ENCODE measurements at places on chromosomes 7 and 10.
A peak's percentile ranks its signal among the peaks of the same experiment; 100 is the strongest.

- DNase-seq, result no peak
These were observed 5.6 kb upstream of the CYP3A4 start for GRCh38 chr7:99789441-99790070.

- no peak for DNase-seq
These were observed 89.3 kb downstream of the MAD1L1 start for GRCh38 chr7:2143450-2143849.

DNA sequence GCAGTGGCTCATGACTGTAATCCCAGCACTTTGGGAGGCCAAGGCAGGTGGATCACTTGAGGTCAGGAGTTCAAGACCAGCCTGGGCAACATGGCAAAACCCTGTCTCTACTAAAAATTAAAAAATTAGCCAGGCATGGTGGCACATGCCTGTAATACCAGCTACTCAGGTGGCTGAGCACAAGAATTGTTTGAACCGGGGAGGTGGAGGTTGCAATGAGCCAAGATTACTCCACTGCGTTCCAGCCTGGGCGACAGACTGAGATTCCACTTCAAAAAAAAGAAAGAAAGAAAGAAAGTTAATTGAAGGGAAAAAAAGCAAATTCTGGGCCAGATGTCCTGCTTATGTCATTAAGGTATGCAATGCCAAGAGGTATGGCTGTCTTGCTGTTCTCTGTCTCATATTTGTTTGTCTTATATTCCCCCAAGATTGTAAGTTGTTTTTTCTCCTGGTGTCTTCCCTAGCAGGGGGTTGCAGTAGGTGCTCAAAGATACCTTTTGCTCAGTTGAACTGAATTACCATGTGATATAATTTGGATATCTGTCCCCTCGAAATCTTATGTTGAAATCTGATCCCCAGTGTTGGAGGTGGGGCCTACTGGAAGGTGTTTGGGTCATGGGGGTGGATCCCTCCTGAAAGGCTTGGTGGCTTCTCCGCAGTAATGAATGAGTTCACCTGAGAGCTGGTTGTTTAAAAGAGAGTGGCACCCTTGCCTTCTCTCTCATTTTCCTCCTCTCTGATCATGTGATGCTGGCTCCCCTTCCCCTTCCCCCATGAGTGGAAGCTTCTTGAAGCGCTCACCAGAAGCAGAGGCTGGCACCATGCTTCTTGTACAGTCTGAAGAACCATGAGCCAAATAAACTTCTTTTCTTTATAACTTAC is 60.9 kb downstream of the MYOF start:
- no peak for DNase-seq

GRCh38 chr10:43980313-43980712 is 331.6 kb upstream of the ZNF32 start:
- DNase-seq, result no peak

- DNase-seq, result no peak
These were observed 69.8 kb upstream of the DNAJB12 start for GRCh38 chr10:72424561-72424960.

DNA sequence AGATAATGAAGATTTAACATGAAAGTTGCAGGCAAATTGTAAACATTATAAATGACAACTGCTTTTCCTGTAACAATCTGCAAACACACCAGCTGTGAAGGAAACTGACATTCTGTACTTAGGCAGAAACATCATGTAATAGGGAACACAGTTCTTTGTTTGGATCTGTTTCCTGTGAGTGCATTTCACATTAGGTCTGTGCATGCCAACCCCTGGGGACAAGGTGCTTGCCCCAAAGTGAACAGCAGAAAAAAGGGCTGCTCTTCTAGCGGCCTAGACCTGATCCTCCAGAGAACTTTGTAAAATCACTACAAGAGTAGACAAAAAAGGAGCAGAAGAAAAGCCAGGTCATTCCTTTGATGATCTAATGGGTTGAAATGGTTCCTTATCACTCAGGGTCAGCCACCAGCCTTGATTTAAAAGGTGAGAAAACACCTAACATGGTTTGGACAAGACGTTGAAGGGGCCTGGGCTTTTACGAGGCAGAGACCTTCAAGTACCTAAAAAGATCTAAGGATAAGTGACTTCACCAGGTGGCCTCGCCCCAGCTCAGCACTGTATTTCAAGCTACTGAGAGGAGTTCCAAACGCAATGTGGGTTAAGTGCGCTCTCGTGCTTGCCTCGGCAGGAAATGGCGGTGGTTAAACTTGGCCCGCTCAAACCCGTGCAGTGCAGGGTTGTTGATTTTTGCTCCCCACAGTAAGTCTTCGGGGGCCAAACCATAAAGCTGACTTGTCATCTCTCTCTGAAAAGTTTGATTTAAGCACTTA is 249.7 kb downstream of the CREB5 start:
- no peak for DNase-seq

GRCh38 chr7:106871793-106872571 is 6.9 kb downstream of the PIK3CG start:
- DNase-seq, result no peak

GRCh38 chr7:16921644-16922257 is 40.0 kb upstream of the AGR3 start:
- DNase-seq, result peak; percentile 3

DNA sequence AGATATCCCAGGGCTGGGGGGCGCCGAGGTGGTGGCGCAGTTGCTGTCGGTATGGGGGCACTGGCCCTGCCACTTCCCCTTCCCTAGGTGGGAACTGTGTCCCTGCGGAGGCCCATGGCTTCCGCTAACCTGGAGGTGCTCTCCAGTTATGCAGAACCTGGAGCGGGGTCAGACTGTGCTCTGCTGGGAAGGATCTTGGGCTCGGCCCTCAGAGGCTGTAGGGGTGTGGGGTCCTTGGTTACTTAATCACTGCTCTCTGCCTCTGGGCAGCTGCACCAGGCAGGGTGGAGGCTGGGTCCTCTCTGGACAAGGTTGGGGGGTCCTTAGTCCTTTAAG is 2.4 kb downstream of the BRI3 start:
- DNase-seq, result no peak

GRCh38 chr7:122300956-122301833 is 3.4 kb downstream of the FEZF1 start:
- DNase-seq, result no peak

GRCh38 chr7:105122619-105123018 is 108.6 kb downstream of the KMT2E start:
- DNase-seq, result no peak

- no peak for DNase-seq
These were observed 991 bp downstream of the SEMA4G start for GRCh38 chr10:100970076-100970913.

- no peak for DNase-seq
These were observed 15.5 kb downstream of the CTTNBP2 start for GRCh38 chr7:117857718-117858117.

DNA sequence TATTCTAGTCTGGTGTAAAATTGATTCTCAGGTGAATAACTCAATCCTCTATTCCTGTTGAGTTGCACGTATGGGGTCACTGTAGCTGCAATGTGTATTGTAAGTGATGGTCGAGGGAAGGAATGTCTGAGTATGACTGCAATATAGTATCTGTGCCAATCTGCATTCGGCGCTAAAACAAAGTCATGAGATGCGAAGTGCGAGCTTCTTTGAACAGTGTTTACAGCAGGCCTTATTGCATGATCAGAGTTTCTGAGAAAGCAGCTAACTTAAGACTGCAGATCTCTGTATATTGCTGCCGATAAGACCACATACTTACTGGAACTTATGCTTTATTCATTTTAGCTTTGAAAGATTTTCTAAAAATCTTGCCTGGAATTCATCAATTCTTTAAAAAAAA is 341.7 kb upstream of the BMPER start:
- no peak for DNase-seq

- DNase-seq, result no peak
These were observed 95.9 kb upstream of the RHOBTB1 start for GRCh38 chr10:61039868-61040267.

DNA sequence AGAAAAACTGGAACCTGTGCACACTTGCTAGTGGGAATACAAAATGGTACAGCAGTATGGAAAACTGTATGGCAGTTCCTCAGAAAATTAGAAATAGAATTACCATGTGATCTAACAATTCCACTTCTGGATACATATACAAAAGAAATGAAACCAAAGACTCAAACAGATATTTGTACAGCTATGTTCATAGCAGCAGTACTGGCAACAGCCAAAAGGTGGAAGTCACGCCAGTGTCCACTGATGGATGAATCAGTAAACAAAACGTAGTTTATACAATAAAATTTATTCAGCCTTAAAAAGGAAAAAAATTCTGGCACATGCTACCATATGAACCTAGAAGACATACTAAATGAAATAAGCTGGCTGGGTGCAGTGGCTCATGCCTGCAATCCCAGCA is 23.0 kb downstream of the IDE start:
- DNase-seq, result no peak

DNA sequence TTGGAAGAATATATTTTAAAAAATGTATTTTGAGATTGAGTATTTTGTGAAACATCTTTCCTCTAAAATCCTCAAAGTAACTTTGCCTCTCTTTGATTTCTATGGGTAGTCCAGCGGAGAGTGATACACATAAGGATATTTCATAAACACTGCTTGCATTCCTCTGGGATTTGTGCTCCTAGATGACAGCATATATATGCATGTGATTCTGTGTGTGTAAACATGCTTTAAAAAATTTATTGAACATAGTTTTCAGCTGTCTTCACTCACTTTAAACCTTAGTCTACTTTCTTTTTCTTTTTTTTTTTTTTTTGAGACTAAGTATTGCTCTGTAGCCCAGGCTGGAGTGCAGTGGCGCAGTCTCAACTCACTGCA is 84.6 kb downstream of the KAT6B start:
- DNase-seq, result no peak

- DNase-seq, result no peak
These were observed 98.8 kb downstream of the SDK1 start for GRCh38 chr7:3399858-3400257.

GRCh38 chr10:116952729-116953128 is 52.3 kb downstream of the SHTN1 start:
- DNase-seq, result no peak

DNA sequence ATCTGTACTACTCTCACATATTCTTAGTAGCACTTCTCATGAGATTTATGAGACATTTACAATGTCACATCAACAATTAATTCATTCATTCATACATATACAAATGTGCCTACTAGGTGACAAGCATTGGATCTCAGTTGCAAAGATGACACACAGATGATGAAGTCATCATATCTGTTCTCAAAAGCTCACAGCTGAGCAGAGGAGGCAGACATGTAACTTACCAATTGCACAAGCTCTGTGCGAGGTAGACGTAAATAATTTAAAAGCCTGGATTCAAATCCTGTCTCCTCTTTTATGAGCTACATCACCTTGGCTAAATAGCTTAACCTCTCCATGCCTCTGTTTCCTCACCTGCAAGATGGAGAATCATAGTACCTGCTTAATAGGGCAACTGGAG is 109.4 kb upstream of the FAM133B start:
- no peak for DNase-seq

DNA sequence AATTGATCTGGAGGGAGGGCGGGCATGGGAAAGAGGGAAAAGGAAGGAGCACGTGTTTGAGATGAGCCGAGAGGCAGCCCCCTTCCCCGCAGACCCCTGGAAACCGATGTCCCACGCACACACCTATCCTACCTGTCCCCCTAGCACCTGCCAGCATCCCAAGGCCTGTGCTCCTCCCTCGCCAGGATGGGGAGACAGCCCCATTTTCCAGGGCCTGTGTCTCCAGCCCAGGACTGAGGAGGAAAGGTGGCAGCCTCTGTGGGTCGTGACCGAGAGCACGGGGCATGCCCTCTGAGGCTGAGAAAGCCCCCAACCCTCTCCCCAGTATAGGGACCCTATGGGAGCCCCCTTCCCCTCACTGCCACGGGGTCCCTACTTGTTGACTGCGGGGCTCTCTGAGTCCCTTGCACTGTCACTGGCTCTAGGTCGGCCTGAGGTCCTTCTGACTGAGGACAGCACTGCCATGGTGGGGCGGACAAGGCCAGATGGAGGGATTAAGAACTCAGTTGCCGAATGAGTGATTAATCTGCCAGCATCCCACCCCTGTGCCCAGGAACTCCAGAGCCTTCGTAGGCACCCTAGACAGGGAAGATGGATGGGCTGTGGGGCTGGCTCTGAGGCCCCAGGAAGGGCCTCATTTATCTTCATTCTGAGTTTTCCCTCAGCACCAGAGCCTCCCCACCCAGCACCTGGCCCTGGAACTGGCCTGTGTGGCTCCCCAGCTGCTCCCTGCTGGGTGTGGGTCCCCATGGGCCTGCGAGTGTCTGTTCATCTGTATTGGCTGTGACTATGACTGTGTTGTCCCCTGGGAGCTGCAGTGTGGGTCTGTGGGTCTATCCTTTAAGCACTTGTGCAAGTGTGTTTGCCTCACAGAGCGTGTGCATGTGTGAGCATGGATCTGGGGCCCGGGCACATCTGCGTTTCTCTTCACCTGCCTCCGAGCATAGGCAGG is 26.0 kb downstream of the CRHR2 start:
- no peak for DNase-seq

GRCh38 chr7:33702514-33703054 is 202.8 kb upstream of the BMPER start:
- DNase-seq, result no peak

DNA sequence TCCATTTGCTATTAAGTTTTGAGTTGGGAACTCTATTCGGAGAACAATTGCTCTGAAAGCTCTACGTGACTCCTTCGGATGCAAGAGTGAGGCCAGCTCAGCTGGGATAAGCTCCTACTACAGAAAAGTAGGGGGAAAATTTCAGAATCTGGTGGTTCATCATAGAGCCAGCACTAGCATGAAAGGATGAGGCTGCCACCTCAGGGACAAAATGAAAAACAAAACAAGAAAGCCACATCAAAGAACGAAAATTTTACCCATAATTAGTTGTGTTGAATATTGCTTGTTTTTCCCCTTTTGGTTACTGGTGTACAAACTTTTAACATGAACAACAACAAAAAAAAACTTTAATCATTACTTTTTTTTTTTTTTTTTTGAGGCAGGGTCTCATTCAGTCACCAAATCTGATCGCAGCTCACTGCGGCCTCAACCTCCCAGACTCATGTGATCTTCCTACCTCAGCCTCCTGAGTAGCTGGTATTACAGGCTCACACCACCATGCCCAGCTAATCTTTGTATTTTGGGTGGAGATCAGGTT is 39.7 kb upstream of the NFE2L3 start:
- no peak for DNase-seq

GRCh38 chr10:28840971-28841370 is 163.7 kb downstream of the BAMBI start:
- DNase-seq, result no peak

DNA sequence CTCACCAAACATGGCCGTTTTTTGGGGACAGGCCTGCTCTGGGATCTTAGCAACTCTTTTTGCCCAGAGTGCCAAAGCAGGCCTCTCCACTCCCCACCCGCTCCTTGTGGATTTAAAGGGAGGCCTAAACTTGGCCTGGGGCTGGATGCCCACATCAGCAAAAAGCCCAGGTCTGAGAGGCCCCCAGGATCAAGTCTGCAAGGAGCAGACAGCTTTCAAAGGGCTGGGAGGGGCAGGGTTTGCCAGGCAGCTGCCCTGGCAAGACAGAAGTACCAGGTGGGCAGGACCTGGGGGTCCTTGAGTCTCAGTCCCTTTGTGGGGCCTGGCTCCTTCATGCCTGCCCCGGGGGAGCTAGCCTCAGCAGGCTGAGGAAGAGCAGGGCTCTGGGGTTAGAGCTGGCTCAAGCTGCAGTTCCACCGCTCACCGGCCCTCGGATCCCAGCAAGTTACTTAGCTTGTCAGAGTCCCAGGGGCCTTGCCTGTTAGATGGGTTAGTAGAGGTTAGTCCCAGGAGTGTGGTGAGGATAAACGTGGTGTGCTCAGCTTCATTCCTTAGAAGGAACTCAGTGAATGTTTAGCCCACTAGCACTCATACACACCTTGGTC is 56.2 kb downstream of the ARHGAP22 start:
- no peak for DNase-seq

Measured in putamen (tissue), 1 donor.